Stimulated activated CD4-positive, alpha-beta T cell treated with anti-CD3 and anti-CD28 coated beads, Interleukin-4, amount 100 ng/mL, for 1 hour (primary cell): ENCODE measurements at places on chromosomes 7 and 10.

DNA sequence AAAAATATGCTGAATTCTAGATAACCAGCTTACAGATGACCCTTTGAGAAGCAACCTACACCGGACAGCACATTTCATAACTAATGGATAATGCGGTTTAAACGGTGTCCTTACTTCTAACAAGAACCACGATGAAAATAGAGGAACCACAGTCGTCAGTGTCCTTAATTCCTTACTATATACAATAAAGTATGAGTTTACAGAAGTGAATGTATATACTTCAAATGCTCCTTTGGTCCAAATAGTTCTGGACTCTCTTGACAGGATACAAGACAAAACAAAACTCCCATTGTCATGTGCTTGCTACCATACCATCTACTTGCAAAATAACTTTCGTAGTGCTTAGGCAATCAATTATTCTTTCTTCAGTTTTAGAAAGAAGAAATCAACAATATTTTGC lies 2.4 kb downstream of the NAMPT start:
- no peak for DNase-seq

- no peak for DNase-seq
These were observed 47.3 kb downstream of the ARHGAP22 start for GRCh38 chr10:48557511-48558123.

DNA sequence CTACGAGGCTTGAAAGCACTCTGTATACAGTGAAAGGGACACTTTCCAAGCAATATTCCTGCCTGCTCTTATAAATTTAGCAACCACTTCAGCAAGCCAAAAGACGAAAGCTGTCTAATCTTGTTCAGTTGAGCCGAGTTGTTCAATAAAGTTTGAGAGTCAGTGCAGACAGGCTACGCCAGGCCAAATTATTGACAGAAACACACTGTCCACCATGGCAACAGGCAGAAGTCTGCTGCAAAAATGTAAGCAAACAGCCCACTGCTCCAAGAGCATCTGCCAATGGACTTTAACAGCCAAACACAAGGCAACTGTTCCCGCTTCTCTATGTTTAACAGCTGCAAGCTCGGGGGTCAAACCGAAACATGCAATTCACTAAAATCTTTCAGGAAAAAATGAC lies 85.7 kb downstream of the GLI3 start:
- no peak for DNase-seq

- no peak for DNase-seq
These were observed 33.5 kb upstream of the ENO4 start for GRCh38 chr10:116815641-116816415.

- DNase-seq, result no peak
These were observed 34.4 kb downstream of the GHRHR start for GRCh38 chr7:30998180-30998579.

DNA sequence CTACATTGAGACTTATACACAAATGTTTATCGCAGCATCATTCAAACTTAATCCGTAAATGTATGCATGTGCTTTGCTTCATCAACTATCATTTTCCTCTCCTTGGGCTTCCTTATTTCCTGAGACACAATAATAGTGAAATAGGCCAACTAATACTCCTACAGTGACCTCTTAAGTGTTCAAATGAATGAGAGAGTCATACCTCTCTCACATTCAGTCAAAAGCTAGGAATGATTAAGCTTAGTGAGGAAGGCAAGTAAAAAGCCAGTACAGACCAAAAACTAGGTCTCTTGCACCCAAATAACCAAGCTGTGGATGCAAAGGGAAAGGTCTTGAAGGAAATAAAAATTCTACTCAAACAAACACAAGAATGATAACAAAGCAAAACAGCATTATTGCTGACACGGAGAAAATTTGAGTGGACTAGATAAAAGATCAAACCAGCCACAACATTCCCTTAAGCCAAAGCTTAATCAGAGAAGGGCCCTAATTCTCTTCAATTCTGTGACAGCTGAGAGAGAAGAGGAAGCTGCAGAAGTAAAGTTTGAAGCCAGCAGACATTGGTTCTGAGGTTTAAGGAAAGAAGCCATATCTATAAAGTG lies 72.3 kb downstream of the GLCCI1 start:
- no peak for DNase-seq

GRCh38 chr7:149862156-149862555 lies 11.6 kb upstream of the ATP6V0E2 start:
- DNase-seq, result no peak

DNA sequence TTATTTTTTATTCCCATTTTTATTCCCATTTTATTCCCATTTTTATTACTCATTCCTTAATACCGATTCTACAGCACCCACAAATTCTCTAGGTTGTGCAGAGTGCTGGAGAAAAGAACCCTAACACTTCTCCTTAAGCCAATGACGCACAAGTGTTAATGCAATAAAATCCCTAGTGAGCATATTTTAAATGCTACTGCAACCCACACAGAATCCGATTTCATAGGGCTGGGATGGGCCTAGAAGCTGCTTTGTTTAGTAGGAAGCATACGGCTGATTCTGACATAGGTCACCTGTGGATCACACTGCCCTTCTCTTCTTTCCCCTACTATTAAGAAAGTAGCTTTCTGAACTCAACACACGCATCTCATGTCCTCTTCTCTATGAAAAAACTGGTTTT lies 45.1 kb upstream of the CABCOCO1 start:
- no peak for DNase-seq

- DNase-seq, result no peak
These were observed 680.4 kb upstream of the POM121L12 start for GRCh38 chr7:52355053-52355452.

- DNase-seq, result no peak
These were observed 107.2 kb upstream of the TCF7L2 start for GRCh38 chr10:112842832-112843360.

GRCh38 chr10:122331615-122332446 lies 42.7 kb upstream of the PLEKHA1 start:
- DNase-seq, result no peak

- DNase-seq, result no peak
These were observed 30.5 kb downstream of the ITPRIP start for GRCh38 chr10:104307576-104308438.

DNA sequence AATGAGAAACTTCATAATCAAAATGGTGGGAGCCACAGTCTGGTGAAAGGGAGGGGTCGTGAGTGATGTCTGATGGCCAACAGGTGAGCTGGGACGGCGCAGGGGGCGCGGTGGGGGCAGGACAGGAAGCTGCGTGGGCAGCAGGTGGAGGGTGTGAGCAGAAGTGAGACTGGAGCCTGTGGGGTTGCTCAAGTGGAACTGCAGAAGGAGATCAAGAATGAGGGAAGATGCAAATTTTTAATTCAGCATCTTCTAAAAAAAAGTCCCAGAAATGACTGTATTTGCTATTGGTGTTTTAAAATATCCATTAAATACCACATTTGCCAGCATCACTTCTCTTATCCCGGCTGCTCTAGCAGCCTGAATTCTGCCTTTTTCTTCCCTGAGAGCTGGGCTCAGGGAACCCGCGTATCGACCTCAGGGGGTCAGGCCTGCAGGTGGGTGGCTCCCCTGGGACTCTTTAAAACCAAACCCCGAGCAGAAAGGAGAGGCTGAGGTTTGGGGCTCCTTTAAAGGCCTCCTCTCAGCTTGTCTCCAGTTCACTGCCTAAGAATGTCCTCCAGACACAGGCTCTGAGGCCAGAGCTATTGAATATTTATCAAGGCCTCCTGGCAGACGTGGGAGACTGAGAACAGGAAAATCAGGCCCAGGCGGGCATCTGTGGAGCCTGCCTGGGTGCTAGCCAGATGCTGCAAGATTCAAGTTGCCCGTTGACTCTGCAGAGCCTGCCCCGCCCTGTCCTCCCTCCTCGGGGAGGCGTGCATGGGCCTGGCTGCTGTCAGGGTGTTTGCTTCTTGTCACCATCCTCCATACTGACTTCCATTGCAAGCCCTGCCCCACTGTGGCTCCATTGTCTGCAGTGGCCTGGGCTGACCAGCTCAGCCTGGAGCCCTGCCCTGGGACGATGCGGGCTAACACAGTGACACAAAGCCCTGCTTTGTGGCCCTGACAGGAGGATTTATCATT lies 53.9 kb downstream of the SYPL1 start:
- DNase-seq, result no peak

DNA sequence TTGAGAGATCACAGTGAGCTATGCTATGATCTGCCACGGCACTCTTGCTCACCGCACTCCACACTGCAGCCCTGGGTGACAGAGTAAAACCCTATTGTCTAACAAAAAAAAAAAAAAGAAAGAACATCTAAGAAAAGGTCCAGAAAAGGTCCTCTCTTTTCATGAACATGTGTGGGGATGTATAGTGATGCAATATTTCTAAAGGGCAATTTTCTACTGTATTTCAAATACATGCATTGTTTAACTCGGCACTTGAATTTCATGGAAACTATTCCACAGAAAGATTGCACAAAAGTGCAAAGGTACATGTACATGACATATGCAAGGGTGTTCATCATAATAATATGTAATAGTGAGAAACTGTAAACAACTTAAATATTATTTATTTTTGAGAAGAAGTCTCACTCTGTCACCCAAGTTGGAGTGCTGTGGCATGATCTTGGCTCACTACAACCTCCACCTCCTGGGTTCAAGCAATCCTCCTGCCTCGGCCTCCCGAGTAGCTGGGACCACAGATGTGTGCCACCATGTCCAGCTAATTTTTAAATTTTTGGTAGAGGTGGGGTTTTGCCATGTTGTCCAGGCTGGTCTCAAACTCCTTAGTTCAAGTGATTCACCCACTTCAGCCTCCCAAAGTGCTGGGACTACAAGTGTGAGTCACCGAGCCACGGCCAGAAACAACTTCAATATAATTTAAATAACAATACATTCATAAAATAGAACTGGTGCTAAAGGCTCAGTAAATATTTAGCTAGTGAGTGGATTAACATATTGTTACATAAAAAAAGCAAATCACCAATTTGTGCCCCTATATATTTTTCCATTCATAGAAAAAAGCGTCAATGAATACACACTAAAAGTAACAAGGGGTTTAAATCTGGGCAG lies 1.3 kb upstream of the PPRC1 start:
- no peak for DNase-seq

- no peak for DNase-seq
These were observed 708.9 kb downstream of the POM121L12 start for GRCh38 chr7:53744403-53744760.

GRCh38 chr7:157814931-157815705 lies 478.3 kb downstream of the DNAJB6 start:
- DNase-seq, result no peak

DNA sequence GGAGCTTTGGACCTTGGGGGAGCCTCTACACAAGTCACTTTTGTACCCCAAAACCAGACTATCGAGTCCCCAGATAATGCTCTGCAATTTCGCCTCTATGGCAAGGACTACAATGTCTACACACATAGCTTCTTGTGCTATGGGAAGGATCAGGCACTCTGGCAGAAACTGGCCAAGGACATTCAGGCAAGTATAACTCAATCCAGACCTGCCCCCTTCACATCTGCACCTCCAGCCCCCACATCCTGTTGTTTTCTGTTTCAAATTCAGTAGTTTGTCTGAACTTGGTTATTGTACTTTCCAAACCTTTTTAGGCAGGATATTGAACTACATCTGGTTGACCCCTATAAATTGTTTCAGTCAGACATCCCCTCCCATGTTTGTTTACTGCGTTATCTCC lies 62.4 kb upstream of the CC2D2B start:
- no peak for DNase-seq

DNA sequence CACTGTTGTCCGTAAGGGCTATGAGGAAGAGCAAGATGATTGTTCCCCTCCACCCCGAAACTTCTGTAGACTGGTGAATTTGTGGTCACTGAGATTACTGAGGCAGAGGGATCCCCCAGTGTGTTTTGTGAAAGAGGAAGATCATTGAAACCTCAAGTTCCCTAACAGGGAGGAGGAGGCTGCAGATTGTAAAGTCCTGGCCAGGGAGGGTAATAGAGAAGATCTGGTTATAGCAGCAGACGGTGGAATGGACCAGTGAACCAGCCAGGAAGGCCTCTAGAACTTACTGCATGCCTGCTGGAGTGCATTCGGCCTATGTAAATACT lies 31.1 kb downstream of the LMTK2 start:
- DNase-seq, result no peak

DNA sequence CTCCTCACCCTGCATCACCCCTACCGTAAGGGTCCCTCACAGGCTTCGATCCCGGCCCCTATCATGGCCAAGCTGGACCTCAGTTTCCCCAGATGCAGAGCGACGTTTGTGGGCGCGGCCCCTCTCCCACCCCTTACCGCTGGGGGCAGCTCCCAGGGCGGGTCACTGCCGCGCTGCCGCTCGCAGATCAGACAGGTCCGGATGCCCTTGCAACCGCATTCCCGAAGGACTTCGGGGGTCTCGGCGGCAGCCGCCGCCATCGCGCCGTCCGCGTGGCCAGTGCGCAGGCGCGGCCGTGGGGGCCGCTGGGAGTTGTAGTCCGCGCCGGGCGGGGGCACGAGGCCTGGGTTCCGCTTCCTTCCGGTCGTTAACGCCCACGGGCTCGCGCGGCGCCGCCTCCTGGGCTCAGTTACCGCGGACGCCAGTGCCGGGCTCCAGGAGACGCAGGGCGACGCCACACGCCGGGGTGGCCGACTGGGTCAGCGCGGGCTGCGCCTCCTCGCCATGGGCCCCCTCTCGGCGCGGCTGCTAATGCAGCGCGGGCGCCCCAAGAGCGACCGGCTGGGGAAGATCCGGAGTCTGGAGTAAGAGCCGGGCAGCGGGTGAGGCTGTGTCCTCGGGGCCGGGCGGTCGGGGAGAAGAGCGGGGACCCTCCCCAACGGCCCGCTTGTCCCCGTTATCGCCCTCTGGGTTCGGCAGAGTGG lies at the start of the genes ALKBH4 and LRWD1:
Gene ALKBH4 (minus strand): TSS at position 287 of the 704 bp plus-strand sequence. CDS start 27 bp downstream, at position 260.
Gene LRWD1 (plus strand): TSS at position 408 of the 704 bp plus-strand sequence. CDS start 97 bp downstream, at position 505.
- peak; percentile 97 for DNase-seq

GRCh38 chr7:41911792-41912191 lies 208.9 kb upstream of the INHBA start:
- DNase-seq, result no peak

DNA sequence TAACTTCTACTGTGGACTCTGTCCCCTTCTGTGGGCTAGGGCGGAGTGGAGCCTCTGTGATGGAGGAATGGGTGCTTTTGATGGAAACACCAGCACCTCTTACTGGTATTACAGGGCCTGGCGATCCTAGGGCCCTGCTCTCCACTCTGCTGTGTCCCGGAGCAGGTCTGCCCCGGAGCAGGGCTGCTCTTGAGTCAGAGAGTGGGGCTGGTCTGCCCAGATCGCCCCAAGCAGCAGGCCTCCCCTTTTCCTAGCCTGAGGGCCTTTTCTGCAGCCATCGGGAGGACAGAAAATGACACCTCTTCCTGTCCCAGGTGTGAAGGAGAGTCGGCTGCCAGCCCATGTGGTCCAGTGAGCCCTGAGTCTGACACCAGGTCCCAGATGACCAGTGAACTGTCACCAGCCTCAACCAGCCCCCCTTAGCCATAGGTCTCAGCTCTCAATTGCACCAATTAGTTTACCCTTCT lies 1.4 kb downstream of the ZNF282 start:
- no peak for DNase-seq

- peak; percentile 43 for DNase-seq
These were observed 907 bp upstream of the IFRD1 start for GRCh38 chr7:112449353-112449752.

- no peak for DNase-seq
These were observed 23.5 kb downstream of the BCCIP start for GRCh38 chr10:125846894-125847293.
